ENCODE measurements at places on chromosomes 4 and X.

DNA sequence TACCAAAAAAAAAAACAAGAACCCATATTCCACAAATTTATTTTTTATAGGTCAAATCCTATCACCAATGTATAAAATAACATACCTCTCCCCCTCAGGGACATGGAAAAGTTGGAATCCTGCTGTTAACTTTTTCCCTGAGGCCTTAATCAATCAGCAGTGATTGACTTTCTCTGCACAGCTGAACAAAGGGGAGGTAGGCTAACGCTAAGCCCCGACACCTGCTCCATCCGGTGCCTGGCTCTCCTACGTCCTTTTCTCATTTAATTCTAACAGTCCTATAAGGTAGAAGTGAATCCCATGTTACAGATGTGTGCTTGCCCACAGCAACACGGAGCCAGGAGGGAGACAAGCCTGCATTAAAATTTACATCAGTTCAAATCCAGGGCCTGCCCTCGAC is 2.8 kb downstream of the CENPU start:
- no peak for DNase-seq

- DNase-seq, result no peak
These were observed 1832.1 kb downstream of the ARAP2 start for GRCh38 chr4:34412233-34412632.

DNA sequence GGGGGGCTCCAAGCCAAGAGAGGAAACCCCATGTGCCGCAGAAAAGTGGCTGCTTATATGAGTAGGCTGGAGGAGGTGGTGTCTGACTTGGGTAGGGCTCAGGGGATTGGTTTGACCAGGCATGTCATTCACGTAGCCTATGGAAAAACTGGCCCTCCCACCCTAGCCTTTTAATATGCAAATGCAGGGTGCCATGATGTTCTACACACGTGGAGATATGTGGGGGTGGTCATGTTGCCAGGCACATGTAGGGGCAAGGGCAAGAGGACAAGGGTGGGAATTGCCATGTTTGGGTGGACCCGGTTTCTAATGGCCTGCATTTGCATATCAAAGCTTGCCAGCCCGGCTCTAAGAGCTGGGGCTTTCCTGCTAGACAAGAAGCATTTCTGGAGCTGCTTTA is 86.9 kb upstream of the SHISA3 start:
- DNase-seq, result no peak

GRCh38 chr4:2291705-2292645 is 30.1 kb upstream of the MXD4 start:
- DNase-seq, result no peak

DNA sequence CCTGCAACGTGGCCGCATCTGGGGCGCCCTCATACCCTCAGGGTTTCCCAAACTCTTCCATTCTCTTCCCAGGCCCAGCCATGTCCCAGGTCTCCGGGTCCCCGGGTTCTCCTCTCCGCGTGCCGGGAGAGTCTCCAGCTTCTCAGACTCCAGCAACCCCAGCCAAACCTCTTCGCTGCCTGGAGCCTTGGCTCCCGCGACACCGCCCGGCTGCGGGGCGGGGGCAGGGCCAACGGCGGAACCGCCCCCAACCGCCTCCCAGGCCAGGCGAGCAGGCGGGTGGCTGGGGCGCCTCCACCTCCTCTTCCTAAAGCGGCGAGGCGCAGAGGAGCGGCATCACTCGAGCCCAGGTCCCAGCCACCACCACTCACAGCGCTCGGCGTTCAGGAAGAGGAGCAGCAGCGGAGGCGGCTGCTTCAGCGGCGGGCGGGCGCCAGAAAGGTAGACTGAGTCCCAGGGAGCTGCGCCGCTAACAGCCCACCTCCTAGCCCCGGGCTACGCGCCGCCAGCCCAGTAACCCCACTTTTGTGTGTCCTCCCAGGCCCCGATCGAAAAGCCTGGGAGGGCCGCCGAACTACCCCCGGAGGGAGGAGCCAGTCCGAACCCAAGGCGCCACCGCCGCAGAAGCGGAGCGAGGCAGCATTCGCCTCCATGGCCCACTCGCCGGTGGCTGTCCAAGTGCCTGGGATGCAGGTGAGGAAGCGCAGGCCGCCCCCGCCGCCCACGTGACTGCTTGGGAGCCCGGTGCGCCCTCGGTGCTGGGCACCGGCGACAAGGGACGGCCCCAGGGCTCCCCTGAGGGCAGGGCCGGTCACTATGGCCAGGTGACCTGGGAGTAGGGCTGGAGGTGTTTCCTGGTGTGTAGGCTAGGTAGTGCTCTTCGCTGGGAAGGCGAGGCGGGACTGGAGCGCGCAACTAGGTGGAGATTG is at the start of gene STK26:
TSS of gene STK26 (plus strand) at position 336 of the 929 bp plus-strand sequence. CDS start at position 652, 316 bp downstream.
- DNase-seq, result peak; percentile 69

DNA sequence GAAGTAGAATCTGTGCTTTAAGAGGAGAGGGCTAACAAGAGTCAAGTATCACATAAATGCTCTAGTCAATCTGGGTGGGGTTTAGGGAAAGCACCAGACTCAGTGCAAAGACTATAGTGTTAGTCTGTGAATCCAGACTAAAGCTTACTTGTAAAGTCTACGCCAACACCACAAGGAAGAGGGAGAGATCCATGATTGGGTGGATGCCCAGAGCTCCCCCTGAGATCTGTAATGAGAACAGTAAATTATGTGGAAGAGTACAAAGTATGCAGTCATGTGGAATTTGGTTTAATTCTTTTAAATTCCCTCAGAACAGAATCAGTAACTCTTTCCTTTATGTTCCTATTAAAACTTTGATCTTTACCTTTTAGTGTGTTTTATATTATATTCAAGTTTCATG is 354.7 kb upstream of the SPANXN4 start:
- DNase-seq, result no peak

- DNase-seq, result no peak
These were observed 768 bp upstream of the CXCL10 start for GRCh38 chr4:76024065-76024464.

GRCh38 chr4:164779811-164780216 is 25.9 kb downstream of the SMIM31 start:
- DNase-seq, result peak; percentile 20

DNA sequence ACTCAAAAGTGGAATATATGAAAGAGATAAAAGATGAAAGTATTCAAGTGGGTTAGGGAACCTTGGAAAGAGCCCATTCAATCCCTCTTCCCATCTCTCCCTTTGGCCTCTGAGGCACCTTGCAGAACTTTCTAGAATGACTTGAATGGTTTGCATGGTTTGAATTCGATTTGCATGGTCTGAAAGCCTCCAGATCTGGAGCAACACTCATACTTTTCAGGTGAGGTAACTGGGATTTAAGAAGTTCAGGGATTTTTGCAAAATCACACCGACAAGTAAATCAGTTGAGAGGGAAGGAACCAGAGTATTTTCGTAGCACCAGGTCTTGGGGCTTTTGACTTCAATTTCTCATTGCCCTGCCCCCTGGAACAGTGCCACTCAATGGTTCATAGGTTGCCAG is 476.0 kb upstream of the FTHL17 start:
- DNase-seq, result no peak

Data from NCI-H460 (cell line).